ENCODE measurements at places on chromosomes 7 and 10.

DNA sequence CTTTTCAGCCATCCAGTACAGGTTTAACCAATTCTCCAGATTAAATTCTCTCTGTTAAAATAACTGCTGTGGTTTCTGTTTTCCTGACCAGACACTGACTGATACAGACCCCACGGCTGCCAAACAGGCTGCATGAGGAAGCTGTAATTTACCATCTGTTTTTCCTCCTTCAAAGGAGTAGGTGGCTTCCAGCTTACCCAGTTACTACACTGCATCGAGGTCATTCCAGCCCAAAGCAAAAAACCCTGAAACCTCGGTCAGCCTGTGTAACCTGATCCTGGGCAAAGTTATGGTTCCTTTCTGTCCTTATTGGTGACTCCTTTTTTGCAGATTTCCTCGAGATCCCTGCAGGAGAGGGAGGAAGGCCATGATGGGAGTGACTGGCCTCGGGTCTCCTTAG, 27.9 kb upstream of the LOXL4 start:
- no peak for DNase-seq

- no peak for DNase-seq
Measured at GRCh38 chr7:106807474-106807873, 57.6 kb upstream of the PIK3CG start.

DNA sequence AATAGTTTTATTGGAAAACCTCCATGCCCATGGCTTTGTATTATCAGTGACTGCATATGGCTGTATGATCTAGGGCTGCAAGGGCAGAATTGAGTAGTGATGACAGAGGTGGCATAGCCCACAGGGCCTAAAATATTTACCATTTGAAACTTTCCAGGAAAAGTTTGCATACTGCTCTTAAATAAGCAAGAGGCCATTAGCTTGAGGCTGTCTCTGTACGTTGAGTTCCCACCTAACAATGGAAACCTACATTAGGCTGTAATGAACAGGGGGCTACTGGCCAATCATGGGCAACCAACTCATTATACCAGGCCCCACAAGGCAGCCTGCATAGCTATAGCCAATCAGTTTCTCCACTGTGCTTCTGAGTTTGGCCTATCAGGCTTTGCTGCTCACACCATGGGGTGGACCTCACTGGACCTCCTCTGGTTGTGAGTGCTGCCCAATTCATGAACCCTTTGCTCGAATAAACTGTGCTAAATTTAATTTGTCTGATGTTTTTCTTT, 673 bp upstream of the ST8SIA6 start:
- no peak for DNase-seq

- DNase-seq: no peak
Measured at GRCh38 chr10:77139252-77140160, 498.1 kb downstream of the KCNMA1 start.
